Stomach (tissue), 19 donors: ENCODE measurements at places on chromosomes 11 and 22.

GRCh38 chr11:66907751-66908630 lies 50.2 kb downstream of the PC start:
- peaks cover 34% of the 10 kb centered on the region for H3K4me1 ChIP-seq
- no peak overlapping the region for H3K4me3 ChIP-seq
- peak overlapping the region; percentile 24 for H3K27ac ChIP-seq
- no peaks in the 10 kb centered on the region for H3K36me3 ChIP-seq
- DNase-seq, result no peak

DNA sequence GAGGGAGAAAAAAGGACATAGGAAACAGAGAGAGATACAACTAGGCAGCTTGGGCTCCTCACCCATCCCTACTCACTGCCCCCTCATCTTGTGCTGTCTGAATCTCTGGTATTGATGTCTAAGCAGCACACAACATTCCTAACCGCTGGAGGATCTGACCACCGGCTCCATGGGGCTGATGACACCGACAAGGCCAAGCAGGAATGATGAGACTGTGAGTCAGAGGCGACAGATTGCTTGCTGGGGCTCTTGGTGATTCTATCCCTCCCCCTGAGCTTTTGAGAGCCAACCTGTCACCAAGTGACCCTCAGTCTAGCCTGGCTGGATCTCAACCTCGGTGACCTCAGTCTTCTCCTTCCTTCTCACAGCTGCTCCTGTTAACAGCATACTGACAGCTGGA lies 13.8 kb downstream of the PAMR1 start:
- no peak overlapping the region for H3K4me3 ChIP-seq
- H3K27ac ChIP-seq, result no peak overlapping the region
- H3K36me3 ChIP-seq, result no peaks in the 10 kb centered on the region
- DNase-seq, result no peak
- peaks cover 13% of the 10 kb centered on the region for H3K4me1 ChIP-seq

DNA sequence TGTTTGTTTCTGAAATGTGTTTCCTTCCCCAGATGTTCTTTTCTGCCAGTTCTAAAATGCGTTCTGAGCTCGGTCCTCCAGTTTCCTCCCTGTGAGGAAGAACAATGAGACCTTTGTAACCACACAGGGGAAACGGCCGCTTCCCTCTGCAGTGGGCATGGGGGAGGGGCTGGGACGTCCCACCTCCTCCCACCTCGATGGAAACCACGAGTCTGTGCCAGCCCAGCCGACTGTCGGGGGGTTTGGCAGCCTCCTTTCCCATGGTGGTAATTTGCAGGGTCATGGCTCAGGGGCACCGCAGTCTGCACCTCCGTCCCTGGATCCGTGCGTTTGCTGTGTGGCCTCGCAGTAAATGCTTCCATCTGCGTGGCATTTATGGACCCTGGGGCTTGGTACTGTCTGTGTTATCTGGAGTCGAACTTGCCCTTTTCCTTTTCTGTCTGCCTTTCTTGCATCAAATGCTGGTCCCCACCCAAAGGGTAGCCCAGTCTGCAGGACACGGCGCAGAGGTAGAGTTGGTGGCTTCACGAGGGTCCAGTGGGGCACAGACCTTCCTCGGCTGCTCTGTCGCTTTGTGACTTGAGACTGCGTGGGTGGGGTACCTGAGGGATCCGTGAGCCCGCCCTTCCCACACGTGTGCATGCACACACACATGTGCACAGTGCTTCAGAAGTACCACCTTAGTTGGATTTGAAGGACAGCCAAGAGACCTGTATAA lies 16.1 kb downstream of the LRP5 start:
- no peak overlapping the region for H3K4me3 ChIP-seq
- peak; percentile 51 for DNase-seq
- H3K36me3 ChIP-seq, result no peaks in the 10 kb centered on the region
- H3K27ac ChIP-seq, result peak overlapping the region; percentile 74
- peaks cover 100% of the 10 kb centered on the region for H3K4me1 ChIP-seq

DNA sequence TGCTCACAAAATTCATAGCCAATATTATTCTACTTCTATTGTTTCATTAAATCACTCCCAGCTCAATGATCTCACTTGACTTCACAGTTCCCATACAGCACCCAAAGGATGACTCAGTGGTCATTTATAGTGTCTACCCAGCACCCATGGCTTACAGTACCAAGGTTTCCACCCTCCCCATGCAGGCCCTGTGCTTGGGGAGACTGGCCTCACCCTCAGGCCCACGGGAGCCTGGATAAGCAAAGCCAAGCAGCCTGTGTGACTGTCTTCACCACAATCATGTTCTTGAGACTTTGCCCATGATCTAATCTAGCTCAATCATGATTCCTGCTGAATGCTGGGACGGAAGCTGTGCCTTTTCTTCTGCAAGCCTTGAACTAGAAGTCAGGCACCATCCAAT lies 97.6 kb downstream of the SLC36A4 start:
- H3K4me1 ChIP-seq, result peaks cover 12% of the 10 kb centered on the region
- H3K4me3 ChIP-seq, result no peak overlapping the region
- no peaks in the 10 kb centered on the region for H3K27me3 ChIP-seq

- H3K27me3 ChIP-seq, result peaks cover 12% of the 10 kb centered on the region
- no peaks in the 10 kb centered on the region for H3K36me3 ChIP-seq
- no peak overlapping the region for H3K27ac ChIP-seq
- peaks cover 7% of the 10 kb centered on the region for H3K4me1 ChIP-seq
Measured at GRCh38 chr11:126655807-126656128, 300.3 kb downstream of the ST3GAL4 start.
